NCI-H1092 (cell line): ENCODE measurements at places on chromosomes 11 and 22.

DNA sequence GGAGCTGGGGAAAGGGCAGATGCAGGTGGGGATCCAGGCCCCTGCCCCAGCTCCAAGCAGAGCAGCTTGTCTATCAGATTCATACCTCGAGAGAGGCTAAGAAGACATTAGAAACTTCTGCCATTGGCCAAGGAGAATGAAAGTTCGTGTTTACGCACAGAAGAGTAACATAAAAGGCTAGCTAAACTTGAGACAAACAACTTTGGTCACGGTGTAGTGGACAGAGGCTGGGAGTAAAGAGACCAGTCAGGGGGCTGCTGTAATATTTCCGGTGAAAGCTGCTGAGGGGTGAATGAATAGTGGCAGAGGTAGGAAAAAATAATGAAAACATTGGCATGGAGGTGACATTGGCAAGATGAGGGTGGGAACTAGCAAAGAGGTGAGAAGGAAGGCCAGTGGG is 22.9 kb downstream of the PHF21B start:
- no peak for DNase-seq

DNA sequence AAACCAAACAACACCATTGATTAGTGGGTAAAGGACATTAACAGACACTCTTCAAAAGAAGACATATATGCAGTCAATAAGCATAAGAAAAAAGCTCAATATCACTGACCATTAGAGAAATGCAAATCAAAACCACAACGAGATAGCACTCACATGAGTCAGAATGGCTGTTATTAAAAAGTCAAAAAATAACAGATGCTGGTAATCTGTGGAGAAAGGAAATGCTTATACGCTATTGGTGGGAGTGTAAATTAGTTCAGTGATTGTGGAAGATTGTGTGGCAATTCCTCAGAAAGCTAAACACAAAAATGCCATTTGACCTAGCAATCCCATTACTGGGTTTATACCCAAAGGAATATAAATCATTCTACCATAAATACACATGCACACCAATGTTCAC is 182.6 kb downstream of the TRPC6 start:
- no peak for DNase-seq

DNA sequence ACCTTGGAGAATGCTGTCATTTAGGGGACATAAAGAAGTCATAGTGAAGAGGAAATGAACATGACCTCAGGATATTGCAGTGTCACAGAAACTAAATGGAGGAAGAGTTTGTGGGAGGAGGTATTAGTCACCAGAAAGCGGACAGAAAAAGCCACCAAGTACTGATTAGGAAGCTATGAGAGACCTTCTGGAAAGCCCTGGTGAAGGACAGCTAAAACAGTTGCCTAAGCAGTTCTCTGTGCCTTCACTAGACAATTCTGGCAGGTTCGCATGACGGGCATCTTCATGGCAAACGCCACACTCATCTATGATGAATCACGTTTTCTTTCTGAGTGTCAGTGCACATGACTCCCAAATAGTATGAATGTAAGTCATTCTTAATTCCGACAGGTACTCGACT is 325.8 kb downstream of the C11orf87 start:
- no peak for DNase-seq

GRCh38 chr11:75508051-75508561 is 17.6 kb downstream of the GDPD5 start:
- no peak for DNase-seq

DNA sequence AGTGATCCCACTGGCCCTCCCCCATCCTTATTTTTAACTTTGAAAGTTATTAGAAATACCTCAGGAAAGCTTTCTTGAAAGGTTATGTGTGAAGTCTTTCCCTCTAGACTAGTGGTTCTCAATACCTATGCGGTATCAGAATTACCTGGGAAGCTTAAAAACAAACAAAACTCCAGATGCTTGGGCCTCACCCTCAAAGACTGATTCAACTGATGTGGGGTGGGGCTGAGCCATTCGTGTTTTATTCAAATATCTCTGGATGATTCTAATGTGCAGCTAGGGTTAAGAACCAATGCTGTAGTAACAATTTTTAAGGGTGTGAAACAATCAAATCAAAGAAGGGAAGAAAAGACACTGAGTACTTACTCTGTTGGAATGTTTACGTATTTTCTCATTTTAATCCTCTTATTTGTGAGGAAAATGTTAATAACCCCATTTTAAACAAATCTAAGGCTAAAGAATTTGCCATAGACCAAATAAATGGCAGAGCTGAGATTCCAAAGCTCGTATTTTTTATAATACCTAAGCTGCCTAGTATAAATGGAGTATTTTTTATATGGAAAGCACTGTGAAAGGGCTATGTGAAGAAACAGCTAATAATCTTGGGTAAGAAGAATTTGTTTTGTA is 47.6 kb downstream of the PLEKHB1 start:
- DNase-seq = no peak

DNA sequence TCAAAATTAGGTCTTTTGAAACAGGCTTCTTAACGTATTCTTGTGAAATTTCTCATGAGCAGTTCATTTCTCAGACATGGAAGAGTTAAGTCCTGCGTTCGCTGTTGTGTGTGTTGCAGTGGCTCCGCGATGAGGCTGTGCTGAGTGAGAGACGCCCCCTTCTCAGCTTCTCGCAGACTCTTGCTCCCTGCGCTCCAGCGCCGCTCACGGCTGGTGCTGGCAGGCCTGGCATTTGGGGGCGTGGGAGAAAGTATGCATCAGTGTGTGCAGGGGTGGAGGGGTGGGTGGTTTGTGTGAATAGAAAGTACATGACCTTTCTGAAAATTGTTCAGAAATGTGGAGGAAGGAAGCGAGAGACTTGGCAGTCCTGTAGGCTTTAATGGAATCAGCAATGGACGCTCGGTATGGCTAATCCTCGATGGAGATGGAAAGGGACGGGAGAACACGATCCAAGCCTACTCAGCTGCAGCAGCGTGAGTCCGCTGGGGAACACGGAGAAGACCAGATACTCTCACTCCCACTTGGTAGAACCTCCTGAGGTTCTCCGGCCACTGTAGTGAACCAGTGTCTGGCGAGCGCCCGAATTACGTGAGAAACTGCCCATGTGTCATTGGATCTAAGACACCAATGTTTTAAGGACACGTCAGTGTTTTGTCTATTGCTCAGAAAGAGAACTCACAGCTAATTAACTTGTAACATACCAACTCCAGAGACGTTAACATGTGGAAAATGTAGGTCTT is 5.9 kb downstream of the TAB1 start:
- DNase-seq = no peak
